ENCODE measurements at places on chromosomes 2 and 18.

DNA sequence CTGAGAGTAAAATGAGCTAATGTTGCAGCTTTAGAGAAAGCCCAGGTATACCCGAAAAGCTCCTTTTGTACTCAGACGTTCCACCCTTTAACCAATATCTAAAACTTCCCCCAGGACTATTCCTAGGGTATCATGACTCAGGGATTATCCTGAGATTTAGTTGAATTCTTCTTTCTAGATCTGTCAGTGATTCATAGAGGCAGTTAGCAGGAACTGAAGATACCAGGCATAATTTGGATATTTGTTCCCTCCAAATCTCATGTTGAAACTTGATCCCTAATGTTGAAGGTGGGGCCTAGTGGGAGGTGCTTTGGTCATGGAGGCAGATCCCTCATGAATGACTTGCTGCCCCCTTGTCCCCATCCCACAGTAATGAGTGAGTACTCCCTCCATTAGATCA is 161.2 kb upstream of the LRP1B start:
- no peak for DNase-seq

DNA sequence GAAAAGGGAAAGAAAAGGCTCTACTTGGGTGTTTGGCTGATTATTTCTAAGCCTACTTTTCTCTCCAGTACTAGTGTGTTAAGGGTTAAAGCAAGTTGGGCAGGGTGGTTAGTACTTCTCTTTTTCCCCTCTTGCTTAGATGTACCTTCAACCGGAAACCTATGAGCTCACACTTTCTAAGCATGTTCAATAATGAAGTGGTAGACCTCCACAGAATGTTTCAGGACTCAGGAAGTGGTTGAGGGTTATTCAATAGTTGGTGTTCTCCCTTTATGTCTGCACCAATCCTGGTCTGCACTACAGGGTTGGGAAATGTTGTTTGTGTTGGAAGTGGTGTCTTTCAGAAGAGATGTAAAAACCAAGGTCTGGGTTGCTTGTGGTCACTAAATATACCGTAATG is 137.1 kb downstream of the ZEB2 start:
- no peak for DNase-seq

DNA sequence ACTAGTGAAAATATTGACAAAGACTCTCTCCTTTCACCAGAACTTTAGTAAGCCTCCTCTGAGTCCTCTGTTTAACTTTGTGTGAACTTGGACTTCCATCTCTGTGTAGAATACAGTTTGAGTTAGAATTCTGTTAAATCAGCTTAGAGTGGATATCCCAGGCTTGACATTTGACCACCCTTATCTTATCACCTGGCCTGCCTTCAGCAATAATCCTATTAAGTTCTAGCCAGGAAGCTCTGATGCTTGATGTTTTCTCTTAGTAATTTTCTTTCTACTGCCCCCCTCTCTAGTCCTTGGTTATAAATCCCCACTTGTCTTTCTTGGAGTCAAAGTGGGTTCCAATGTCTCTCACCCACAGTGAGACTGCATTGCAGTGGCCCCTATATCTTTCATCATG is 702.7 kb upstream of the GCFC2 start:
- no peak for DNase-seq

- DNase-seq: no peak
Measured at GRCh38 chr2:68653034-68653433, 9.7 kb downstream of the PROKR1 start.

DNA sequence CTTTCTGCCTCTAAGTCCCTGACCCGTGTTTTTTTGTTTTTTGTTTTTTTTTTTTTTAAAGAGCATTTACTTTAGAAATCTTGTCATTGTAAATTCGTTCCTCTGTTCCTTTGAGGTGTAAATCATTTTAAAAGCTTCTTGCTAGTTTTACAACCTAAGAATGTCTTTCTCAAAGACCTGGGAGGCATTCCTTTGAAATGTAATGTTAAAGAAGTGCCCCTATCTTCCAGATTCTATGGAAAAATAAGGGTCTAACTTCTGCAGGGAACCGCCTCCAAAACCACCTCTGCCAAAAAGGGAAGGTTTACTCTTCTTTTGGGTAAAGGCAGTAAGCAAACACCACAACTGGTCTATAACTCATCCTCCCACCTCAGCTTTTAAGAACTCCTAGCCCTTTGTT is 259.6 kb upstream of the ZNF804A start:
- no peak for DNase-seq

GRCh38 chr2:873651-874580 is 76.7 kb upstream of the SNTG2 start:
- no peak for DNase-seq

GRCh38 chr18:32308493-32309120 is 118.8 kb downstream of the MEP1B start:
- DNase-seq: no peak

- DNase-seq: no peak
Measured at GRCh38 chr2:201260302-201260800, at the start of gene CASP8. Gene CASP8 (plus strand): TSS chr2:201260536. CDS start chr2:201266487, 5,951 bp downstream.
